Omental fat pad (tissue), 4 donors: ENCODE measurements at places on chromosomes 1 and 21. TPM values are rescaled to one million over a fixed set of nuclear protein-coding genes. Genes with fewer than 3 reads are reported as not detected.

DNA sequence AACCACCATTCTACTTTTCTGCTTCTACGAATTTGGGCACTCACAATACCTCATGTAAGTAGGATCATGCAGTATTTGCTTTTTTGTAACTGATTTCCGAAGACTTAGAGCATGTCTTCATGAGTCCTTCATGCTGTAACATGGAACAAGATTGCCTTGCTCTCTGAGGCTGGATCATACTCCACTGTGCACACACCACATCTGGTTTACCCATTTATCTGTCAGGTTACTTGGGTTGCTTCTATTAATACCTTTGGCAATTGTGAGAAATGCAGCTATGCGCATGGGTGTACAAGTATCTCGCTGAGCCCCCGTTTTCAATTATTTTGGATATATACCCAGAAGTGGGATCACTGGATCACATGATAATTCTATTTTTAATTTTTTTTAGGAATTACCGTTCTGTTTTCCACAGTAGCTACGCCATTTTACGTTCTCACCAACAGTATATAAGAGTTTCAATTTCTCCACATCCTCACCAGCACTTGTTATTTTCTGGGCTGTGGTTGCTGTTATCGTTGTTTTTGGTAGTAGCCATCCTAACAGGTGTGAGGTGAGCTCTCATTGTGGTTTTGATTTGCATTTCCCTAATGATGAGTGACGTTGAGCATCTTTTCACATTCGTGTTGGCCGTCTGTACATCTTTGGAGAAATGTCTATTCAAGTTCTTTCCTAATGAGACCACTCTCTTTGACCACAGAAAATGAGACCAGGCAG lies 10.7 kb upstream of the SLC2A5 start:
- DNase-seq = no peak

- no peak for DNase-seq
Observed at GRCh38 chr1:18955131-18955440, 1.4 kb downstream of the IFFO2 start.

The AMY1A gene
- total RNA-seq = not detected

DNA sequence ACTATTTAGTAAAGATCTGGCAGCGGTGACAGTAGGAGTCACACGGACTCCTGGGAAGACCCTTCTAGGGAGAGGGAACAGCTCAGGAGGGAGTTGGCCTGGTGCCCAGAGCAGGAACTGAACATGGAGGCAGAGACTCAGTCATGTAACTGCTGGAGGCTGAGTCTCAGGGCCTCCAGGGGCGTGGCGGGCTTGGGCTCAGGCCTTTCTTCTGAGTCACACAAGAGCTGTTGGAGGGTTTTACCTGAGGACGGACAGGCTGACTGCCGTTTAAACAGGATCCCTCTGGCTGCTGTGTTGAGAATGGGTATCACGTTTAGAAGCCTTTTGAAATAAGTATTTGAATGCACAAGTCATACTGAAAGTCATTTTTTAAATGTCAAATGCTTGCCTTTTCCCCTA lies 7.2 kb upstream of the ETS2 start:
- no peak for DNase-seq

DNA sequence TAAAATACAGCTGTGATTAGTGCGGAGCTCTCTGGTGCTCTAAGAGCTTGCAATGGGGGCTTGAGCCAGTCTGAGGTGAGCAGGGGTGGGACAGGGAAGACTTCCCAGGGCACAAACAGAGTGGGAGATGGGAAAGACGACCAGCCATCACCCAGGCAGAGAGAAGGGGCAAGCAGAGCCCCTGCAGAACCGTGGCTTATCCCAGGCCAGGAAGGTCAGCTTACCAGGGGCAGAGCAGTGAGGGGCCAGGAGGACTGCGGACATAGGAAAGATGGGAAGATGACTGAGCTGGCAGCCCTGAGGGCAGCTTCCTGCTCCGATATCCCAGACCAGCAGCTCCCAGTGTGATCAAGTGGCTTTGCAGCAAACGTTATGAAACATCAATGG lies 55.4 kb upstream of the IFFO2 start:
- no peak for DNase-seq

- peak; percentile 75 for DNase-seq
Observed at GRCh38 chr1:156291226-156292061, 4.0 kb downstream of the GLMP start.

GRCh38 chr1:238789916-238790667 lies 596.3 kb upstream of the CHRM3 start:
- DNase-seq = no peak

- DNase-seq = no peak
Observed at GRCh38 chr21:23223882-23224281, 2225.7 kb downstream of the NCAM2 start.

GRCh38 chr1:117641536-117641935 lies 35.7 kb downstream of the TENT5C start:
- DNase-seq = no peak

DNA sequence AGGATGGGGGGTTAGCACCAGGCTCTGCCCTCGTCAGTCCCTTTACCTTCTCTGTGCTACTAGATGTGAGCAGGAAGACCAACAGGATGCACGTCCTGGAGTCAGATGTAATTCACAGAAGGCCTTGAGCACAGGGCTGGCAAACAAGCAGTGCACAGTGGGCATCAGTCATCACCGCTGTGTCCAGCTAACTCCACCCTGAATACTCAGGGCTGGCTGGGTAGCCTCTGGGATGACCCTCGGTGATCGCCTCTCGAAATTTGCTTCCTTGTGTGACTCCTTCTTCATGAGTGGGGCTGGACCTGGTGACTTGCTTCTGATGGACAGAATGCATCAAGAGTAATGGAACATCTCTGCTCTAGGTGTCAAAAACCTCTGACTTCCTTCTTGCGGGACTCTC lies 92.2 kb upstream of the TMPRSS2 start:
- no peak for DNase-seq

- no peak for DNase-seq
Observed at GRCh38 chr1:156117414-156118176, 3.1 kb downstream of the LMNA start.

DNA sequence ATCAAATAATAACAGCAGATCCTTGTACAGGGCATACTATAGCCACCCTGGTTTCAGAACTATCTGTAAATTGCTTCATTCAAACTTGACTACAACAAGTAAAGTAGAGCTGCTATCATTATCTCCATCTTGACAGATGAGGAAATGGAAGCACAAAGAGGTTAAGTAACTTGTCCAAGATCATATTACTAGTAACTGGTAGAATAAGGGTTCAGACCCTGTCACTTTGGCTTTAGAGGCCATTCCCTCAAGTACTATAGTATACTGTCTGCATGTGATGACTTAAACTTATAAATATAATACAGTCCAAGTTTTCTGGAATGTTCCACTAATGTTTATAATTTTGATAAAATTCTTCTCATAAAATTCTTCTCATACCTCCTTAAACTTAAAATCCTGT lies 24.8 kb downstream of the PGM1 start:
- no peak for DNase-seq

- no peak for DNase-seq
Observed at GRCh38 chr1:82962658-82963057, 1036.3 kb downstream of the TTLL7 start.

DNA sequence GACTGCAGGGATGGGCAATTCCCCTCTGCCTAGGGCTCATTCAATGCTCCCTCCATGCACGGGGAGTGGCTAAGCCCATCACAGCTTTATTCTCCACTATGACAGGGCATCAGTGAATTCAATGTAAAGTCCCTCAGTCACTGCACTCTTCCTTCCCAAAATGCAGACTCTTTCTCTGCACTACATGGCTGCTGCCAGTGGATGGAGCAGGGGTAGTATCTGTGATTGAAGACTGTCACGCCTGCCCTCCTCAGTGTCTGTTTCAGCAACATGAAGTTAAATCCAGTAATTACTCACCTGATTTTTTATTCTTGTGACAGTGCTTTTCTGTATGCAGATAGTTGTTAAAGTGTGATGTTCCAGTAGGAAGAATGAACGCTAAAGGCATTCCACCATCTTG lies 1323.2 kb downstream of the AMY1C start:
- DNase-seq = no peak

DNA sequence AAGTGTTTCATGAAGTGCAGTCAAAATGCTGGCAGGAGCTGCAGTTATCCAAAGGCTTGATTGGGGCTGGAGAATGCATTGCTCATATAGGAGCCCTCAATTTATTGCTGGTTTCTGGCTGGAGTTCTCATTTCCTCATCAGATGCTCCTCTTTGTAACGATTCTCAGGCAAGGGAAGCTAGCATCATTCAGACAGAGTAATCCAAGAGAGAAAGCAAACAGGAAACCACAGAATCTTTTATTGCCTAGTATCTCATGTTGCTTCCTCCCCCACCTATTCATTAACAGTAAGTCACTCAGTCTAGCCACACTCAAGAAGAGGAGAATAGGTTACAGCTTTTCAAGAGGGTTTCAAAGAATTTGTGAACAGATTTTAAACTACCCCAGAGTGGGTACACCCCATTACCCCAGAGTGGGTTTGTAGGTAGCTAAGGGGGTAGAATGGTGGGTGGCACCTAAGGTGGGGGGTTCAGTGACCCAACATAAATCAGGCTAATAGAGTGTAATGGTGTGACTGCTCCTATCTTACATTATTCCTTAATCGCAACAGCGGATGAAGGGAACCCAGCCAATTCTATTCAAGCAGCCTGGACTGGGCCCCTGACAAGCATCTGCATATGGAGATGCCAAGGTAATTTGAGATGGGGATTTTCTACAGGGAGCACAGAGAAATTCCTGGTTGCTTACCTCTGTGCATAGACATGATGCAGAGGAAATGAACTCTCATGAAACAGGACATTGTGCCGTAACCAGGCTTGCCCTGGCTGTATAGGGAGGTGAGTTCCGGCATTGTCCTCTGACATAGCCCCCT lies 67.1 kb downstream of the KCNJ15 start:
- DNase-seq = no peak
